AG09309 (cell line): ENCODE measurements at places on chromosomes 6 and 20.

DNA sequence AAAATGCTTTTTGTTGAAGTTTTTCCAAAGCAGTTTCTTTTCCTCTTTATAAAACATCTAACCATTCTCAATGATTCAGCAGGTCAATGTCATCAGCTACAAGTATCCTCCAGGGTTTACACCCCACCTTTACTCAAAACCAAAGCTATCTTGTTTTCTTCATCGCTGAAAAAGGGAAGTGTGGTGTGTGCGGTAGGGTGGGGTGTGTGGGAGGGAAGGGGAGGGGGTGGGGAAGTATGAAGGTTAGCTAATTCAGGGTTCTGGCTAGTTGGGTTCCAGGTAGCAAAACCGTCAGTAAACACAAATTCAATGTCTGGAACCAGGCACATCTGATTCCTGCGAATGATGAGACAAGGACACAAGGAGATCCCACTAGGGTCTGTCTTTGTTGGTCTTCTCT, 189.6 kb downstream of the GJA10 start:
- no peak for DNase-seq

GRCh38 chr20:36745234-36745926, 510 bp downstream of the NDRG3 start:
- DNase-seq, result no peak

- DNase-seq, result no peak
Measured at GRCh38 chr20:44066645-44067606, 120.1 kb downstream of the JPH2 start.

DNA sequence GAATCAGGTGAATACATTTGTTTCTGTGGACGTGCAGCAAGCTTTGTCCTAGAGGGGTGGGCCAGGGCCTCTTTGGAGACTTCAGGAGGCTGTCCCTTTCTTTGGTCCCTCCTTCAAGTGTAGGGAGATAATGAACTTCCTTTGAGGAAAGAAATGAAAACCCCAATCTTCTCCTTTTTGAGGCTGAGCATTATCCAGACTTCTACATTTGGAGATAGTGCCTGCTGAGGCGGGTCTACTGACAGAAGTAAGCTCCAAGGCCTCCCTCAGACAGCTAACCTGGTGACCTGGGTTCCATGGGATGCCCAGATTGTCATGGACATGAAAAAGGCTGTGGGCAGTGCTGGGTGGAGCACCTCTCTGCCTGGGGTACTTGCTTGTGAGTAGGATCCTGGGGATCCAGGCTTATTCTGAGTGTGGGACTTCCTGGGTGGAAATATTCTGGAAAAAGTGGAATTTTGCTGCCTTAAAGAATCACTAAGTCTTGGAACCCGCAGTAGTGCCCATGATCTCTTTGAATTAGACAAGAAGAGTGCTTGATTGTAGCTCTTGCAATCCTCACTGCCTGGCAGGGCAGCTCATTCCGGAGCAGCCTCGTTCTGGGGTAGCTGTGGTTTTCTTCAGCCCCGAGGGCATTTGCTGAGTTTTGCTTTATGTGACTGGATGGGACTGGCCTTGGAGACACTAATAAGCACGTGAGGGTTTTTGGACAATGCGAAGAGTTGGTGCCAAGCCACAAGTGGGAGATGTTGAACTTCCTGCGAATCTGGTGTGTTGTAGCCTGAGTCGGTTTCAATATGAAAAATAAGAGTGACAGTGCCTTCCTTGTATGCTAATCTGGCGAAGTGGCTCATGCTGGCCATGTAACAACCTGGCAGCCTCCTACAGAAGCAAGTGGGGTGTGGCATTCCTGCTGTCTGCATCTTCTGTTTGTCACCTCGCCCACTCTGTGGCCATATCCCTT, 28.1 kb downstream of the SNRNP48 start:
- DNase-seq, result peak; percentile 77

DNA sequence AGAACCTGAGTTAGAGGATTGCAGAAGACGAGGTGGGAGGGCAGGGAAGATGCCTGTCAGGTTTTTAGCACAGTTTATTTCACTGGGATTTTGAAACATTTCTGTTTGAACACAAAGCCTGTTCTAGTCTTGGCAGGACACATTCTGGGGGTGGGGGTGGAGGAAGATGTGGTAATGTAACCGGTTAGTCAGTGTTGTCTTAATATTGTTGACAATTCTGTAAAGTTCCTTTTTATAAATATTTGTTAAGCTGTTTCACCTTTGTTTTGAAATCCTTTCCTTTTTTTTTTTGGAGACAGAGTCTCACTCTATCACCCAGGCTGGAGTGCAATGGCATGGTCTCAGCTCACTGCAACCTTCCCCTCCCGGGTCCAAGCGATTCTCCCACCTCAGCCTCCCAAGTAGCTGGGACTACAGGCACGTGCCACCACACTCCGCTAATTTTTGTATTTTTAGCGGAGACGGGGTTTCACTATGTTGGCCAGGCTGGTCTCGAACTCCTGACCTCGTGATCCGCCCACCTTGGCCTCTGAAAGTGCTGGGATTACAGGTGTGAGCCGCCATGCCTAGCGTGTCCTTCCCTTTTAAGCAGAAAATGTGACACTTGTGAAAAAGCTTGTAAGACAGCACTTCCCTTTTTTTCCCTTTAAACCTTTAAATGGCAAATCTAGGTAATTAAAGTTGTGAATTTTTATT, 20.2 kb downstream of the SLC9A8 start:
- no peak for DNase-seq

GRCh38 chr6:14912706-14913105, 333.2 kb upstream of the JARID2 start:
- DNase-seq, result no peak
